ENCODE measurements at places on chromosomes 5 and 9. TPM values are rescaled to one million over a fixed set of nuclear protein-coding genes. Genes with fewer than 3 reads are reported as not detected.

Gene CNTFR
- 2.5 TPM for total RNA-seq

DNA sequence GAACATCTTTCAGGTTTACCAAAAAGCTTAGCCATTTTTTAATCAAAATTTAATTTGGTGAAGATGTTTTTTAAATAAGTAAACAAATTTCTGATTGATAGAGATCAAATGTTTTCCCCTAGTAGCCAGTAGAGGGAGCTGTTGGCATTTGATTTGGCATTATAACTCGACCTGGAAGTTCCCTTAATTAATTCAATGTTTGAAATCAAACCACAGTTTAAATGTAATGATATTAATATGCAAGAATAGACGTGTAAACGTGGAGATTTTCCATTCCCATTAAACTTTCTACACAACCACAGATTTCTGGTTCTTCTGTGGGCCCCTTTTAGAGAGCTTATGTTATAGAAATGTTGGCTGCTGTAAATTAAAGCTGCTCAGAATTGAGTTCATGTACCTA is 148.1 kb upstream of the MPDZ start:
- no peaks in the 10 kb centered on the region for H3K4me1 ChIP-seq
- H3K4me3 ChIP-seq = no peak overlapping the region
- DNase-seq = no peak
- H3K36me3 ChIP-seq = no peaks in the 10 kb centered on the region

- no peak overlapping the region for H3K4me3 ChIP-seq
- H3K36me3 ChIP-seq = no peaks in the 10 kb centered on the region
- no peaks in the 10 kb centered on the region for H3K27me3 ChIP-seq
- no peak for DNase-seq
Observed at GRCh38 chr5:82674671-82675070, 396.5 kb upstream of the RPS23 start.

DNA sequence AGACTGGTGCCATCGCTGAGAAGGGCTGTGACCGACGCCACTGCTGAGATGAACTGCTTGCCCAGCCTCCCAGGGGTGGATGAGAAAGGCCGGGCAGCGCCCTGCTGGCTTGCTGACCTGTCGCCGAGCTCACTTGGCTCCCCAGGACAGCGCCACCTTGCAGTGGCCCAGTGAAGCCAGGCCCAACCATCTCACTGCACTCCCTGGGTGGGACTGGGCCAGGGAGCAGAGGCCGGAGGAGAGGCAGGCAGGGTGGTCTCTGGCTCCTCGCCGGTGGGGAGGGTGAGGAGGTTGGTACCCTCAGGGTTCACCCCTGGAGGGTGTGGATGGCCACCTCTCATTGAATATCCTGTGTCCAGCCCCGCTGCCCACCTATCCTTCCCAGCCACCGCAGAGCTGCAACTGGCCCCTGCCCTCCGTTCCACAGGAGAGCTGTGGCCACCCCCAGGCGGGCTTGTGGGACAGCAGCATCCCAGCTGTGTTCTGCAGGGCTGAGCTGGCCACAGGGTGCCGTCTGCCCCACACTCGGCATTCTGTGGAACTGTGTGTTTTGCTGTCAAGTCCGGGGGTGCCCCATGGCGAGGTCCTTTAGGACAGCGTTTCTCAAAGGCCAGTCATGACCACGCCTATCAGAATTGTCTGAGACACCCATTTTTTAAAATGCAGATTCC is 41.0 kb upstream of the FCN2 start:
- H3K36me3 ChIP-seq = peaks cover 40% of the 10 kb centered on the region
- no peaks in the 10 kb centered on the region for H3K4me1 ChIP-seq
- no peak overlapping the region for H3K27ac ChIP-seq

- DNase-seq = no peak
- H3K27ac ChIP-seq = no peak overlapping the region
- H3K4me3 ChIP-seq = no peak overlapping the region
- no peaks in the 10 kb centered on the region for H3K36me3 ChIP-seq
- no peaks in the 10 kb centered on the region for H3K27me3 ChIP-seq
- H3K4me1 ChIP-seq = peaks cover 10% of the 10 kb centered on the region
Observed at GRCh38 chr5:58016358-58016757, 443.5 kb downstream of the PLK2 start.

GRCh38 chr9:130699047-130699446 is 5.5 kb downstream of the EXOSC2 start:
- H3K27me3 ChIP-seq = no peaks in the 10 kb centered on the region
- peaks cover 89% of the 10 kb centered on the region for H3K36me3 ChIP-seq
- H3K27ac ChIP-seq = no peak overlapping the region
- H3K4me3 ChIP-seq = no peak overlapping the region
- DNase-seq = no peak
- peaks cover 13% of the 10 kb centered on the region for H3K4me1 ChIP-seq

DNA sequence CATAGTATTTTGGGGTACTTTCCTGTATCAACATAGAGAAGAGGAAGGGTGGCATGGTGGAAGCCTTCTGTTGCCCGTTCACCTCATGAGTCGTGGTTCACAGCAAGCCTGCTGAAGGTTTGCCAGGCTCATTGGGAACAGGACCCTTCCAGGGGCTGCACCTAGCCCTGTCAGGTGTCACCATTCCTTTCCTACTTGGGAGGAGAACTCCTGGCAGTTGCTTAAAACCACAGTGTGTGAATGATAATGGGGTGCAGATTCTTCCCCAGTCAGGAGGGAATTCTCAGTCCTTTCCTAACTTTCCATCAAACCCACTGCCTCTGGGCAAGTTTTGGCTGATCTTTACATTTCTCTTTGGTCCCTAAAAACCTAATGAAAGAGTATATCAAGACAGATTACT is 99.4 kb upstream of the CTNND2 start:
- no peak overlapping the region for H3K27ac ChIP-seq
- H3K4me1 ChIP-seq = no peaks in the 10 kb centered on the region
- no peak for DNase-seq
- H3K4me3 ChIP-seq = no peak overlapping the region

Gene SPINK4
- total RNA-seq = not detected

Data from lower lobe of right lung (tissue), 2 donors.